Natural killer cell treated with Interleukin-12 subunit alpha and Interleukin-12 subunit beta and Interleukin-15 and Interleukin-18, amount 100 ng/mL, for 72 hours (primary cell): ENCODE measurements at places on chromosomes 3 and 15.

GRCh38 chr15:69758810-69759790 lies 306.5 kb downstream of the RPLP1 start:
- peak overlapping the region; percentile 98 for H3K27ac ChIP-seq
- peak; percentile 94 for DNase-seq
- peak overlapping the region; percentile 87 for H3K4me3 ChIP-seq

DNA sequence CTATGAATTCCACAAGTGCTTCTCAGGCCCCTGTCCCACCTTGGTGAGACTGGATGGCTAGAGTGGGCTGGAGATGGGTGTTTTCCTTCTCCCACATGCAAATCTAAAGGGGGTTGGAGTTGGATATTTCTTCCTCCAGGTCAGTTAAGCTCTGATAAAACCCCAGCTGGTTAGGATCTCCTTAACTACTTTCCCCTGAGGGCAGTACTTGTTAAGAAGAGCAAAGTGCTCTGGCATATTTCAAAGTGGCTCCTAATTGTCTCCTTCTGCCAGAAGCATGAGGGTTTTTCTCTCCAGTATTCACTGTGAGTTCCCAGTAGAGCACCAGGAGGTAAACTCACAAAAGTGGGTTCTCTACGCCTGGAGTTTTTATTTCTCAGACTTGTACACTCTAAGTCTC lies 31.4 kb downstream of the COL6A6 start:
- H3K4me1 ChIP-seq = no peaks in the 10 kb centered on the region
- H3K27ac ChIP-seq = no peak overlapping the region
- peaks cover 3% of the 10 kb centered on the region for H3K27me3 ChIP-seq
- H3K36me3 ChIP-seq = no peaks in the 10 kb centered on the region

GRCh38 chr15:69903470-69904469 lies 193.9 kb downstream of the TLE3 start:
- H3K27ac ChIP-seq = no peak overlapping the region
- H3K27me3 ChIP-seq = peaks cover 8% of the 10 kb centered on the region
- no peak for DNase-seq
- no peaks in the 10 kb centered on the region for H3K4me1 ChIP-seq
- H3K36me3 ChIP-seq = no peaks in the 10 kb centered on the region
- no peak overlapping the region for H3K4me3 ChIP-seq

DNA sequence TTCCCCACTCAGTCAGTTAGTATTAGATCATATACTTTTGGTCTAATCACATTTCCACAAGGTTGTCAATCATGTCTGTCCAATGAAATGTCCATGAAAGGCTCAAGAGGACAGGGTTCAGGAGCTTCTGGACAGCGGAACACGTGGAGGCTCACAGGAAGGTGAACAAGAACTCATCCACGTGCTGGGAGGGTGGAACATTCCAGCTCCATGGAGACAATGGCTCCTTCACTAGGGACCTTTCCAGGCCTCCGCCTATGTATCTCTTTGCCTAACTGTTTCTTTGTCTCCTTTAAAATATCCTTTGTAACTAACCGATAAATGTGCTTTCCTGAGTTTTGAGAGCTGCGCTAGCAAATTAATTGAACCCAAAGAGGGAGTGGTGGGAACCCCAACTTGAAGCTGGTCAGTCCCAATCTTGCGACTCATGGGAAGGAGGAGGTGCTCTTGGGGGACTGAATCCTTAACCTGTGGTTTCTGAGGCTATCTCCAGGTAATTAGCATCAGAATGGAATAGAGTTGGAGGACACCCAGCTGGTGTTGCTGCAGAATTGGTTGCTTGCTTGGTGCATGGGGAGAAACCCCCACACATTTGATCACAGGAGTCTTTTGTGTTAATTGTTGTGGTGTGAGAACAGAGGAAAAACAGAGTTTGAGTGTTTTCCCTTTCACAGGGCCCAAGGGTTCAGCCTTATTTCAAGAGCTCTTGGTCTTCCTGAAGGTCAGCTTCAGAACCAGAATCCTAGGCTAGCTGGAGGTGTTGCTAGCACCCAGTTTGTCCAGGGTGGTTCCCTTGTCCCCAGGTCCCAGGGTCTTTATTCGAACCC lies 3.0 kb upstream of the TKT start:
- H3K27me3 ChIP-seq = no peaks in the 10 kb centered on the region
- H3K27ac ChIP-seq = no peak overlapping the region
- no peak for DNase-seq
- H3K4me3 ChIP-seq = no peak overlapping the region
